ENCODE measurements at places on chromosomes 2 and 18.

- no peak for DNase-seq
These were observed 59.9 kb downstream of the ABCB11 start for GRCh38 chr2:168971261-168971660.

DNA sequence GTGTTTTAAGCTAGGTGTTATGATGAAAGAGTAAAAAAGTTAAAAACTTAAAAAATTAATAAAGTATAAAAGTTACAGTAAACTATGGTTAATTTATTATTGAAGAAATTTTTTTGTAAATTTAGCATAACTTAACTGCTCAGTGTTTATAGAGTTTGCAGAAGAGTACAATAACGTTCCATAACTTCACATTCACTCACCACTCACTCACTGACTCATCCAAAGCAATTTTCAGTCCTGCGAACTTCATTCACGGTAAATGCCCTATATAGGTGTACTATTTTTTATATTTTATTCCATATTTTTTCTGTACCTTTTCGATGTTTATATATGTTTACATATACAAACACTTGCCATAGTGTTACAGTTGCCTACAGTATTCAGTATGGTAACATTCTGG is 694.8 kb upstream of the SLC39A10 start:
- DNase-seq = no peak

DNA sequence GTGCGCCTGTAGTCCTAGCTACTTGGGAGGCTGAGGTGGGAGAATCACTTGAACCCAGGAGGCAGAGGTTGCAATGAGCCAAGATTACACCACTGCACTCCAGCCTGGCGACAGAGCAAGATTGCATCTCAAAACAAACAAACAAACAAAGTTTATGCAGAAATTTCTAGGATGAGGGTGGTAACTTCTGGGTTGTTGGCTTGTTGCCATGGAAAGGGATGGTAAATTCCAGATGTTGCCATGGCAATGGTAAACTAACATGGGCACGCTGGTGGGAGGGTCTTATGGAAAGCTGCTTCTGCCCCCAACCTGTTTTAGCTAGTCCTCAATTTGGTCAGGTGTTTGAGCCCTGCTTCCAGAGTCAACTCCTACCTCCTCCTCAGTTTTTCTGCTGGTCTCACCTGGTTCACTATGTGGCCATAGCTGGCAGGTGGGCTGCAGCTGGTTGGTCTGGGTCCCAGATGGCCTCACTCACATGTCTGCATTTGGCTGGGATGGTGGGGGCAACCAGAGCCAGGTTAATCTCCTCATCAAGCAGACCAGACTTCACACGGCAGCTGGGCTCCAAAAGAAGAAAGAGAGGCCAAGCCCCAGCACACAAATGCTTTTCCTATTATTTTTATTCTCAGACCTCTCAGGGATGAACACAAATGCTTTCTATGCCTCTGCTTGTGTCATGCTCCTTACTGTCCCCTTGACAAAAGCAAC is 26.6 kb upstream of the TEX44 start:
- no peak for DNase-seq

- no peak for DNase-seq
These were observed 64.9 kb downstream of the SPRED2 start for GRCh38 chr2:65367524-65367923.

DNA sequence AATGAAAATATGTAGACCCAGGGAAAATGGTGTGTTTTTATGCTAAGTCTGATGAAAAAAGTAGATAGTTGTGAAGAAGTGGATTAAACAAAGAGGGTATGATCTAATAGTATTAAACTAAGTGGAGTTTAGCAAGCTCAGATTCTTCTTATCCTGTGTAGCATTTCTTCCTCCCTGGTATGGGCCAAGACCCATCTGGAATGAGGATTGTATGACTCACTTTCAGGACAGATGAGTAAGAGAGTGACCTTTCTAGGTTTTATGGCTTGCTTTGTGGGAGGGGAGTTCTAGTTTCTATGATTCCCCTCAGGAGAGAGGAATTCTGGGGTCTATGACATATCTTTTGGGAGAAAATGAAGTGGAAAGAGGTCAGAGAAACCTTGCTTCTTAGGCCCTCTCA is 550.1 kb downstream of the SPAG16 start:
- DNase-seq = no peak

- DNase-seq = no peak
These were observed 96.4 kb downstream of the EPB41L3 start for GRCh38 chr18:5447442-5447841.

DNA sequence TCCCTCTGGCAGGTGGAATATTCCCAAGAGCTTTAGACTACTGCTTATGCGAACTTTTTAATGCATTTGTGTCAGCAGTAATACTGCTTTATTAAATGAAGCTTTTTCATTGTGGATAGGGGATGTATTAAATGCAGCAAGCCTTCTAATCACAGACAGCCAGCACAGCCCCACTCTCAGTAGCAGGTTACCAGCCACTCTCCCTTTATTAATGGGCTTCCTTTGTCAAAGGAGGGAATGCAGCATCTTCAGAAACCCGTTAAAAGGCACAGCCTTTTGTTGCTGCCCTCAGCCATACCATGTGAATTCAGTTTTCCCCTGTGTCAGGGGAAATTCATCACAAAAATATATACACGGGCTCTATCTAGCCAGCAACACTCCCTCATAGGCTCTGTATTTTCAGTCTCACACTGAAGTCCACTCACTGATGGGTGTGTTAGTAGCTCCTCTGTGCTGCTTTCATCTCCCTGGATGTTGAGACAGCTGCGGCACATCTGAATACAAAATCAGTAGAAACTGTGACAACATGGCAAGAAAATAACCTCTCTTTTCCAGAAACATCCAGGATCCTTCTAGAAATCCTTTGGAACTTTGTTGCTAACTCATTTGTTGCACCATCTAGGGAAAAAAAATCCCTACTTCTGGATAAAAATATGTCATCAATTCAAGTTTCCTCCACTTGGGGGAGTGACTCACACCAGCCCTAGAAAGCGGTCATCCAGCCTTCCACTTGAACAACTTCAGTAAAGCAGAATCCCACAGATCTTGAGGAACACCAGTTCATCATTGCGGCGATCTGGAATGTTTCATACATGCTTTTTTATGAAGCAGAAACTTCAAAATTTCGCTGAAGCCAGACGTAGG is 48.4 kb downstream of the LRRTM1 start:
- DNase-seq = peak; percentile 4

DNA sequence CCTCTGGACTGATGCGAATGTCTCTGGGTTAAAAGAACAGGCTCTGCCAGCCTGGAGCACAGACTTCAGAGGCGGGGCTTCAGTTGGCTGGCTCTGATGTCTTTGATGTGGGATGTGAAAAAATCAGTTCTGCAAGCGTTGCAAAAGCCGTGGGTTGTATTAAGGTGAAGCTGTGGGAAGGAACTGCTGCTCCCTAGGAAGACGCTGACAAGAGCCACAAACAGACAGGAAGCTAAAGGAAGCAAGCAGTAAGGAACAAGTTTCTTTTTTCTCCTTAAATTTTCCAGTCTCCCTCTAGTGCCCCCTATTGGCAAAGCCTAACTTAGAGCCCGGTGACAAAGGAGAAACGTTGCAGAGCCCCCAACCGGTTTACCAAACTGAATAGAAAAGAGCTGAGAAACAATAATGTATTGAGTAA is 239.0 kb downstream of the CCDC178 start:
- peak; percentile 8 for DNase-seq

DNA sequence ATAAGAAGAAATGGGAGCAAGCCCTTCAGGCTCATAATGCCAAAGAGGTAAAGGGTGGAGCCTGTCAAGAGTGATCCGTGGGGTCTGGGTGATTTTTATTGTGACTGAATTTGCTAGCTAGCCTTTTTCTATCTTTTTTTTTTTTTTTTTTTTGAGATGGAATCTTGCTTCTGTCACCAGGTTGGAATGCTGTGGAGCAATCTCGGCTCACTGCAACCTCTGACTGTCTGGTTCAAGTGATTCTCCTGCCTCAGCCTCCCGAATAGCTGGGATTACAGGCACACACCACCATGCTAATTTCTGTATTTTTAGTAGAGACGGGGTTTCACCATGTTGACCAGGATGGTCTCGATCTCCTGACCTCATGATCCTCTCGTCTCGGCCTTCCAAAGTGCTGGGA is 29.1 kb downstream of the DRC1 start:
- DNase-seq = no peak

DNA sequence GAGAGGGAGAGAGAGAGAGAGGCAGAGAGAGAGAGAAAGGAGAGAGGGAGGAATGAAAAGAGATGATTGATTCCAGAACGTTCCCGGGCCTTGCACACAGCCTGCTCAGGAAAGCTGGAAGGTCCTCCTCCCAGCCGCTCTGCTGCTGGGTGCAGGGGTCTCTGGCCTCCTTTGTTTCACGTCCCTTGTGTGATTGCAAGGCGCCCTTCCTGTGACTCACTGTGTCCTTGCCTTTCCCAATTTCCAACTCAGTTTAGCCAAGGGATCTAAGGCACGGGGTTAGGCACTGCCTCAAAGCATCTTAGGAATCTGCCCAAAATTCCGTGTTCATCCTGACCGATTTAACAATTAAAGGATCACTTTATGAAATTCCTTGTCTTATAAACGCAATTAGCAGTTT is 221.2 kb downstream of the KLHL29 start:
- DNase-seq = no peak

DNA sequence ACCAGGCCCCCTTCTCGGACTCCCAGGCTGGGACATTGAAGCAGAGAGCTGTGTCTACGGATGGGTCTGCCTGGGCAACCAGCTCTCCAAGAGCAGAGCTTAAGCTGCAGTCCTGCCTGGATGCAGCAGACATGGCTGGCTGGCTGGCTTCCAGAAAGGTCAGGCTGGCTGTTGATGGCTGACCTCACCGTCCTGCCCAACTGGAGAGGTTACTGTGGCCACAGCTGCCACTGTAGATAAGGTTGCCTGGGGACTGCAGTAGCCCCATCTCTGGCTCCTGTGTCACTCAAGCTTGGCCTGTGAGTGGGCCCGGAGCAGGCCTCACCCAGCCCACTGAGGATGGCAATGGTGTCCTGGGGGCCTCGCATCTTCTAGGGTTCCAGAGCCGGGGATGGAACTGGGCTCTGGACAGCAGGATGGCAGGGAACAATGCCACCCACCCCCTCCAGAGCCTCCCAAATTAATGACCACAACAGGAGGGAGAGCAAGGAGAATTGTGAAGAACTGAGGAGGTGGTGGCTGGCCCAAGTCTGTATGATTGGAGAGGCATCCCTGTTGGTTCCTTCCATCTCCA is 37.0 kb upstream of the FOSL2 start:
- DNase-seq = no peak

- DNase-seq = no peak
These were observed at the start of gene HS6ST1 for GRCh38 chr2:128318776-128319464. HS6ST1 (minus strand) TSS chr2:128318868; CDS start chr2:128318563, 305 bp downstream.

- DNase-seq = peak; percentile 83
These were observed 30.9 kb upstream of the COL5A2 start for GRCh38 chr2:189210250-189211087.

- DNase-seq = no peak
These were observed 7.7 kb downstream of the RAB27B start for GRCh38 chr18:54835944-54836343.

- DNase-seq = no peak
These were observed 665.2 kb upstream of the NRXN1 start for GRCh38 chr2:51697095-51697494.

GRCh38 chr2:104857262-104858005 is 3.5 kb downstream of the POU3F3 start:
- no peak for DNase-seq

DNA sequence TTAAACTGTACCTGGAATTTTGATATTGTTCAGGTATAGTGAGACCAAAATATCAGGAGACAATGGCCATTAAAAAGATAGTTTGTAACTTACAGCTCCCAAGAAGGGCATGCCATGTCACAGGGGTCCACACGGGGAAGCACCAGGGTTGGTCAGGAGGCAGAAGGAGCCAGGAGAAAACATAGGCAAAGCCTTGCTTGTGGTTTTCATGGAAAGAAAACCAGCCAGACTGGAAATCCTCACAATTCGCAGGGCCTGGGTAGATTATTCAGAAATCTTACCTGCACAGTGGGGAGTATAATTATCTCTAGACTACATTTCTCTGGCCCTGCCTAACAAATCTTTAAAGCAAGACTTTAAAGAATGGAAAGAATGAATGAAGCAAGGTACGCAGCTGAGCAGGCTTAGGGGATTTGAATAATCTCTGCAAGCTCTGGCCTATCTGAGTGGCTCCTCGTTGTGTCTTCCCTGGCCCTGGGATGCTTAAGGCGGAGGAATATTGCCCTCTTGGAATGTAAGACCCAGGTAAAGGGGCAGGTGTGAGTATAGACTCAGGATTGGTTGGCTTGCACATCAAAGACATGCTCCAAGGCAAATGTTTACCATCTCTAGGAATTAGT is 66.9 kb upstream of the CDC42EP3 start:
- no peak for DNase-seq

- peak; percentile 2 for DNase-seq
These were observed 27.6 kb downstream of the CELF4 start for GRCh38 chr18:37537868-37538525.

GRCh38 chr2:155840661-155841060 is 491.9 kb downstream of the NR4A2 start:
- no peak for DNase-seq

- DNase-seq = no peak
These were observed 4.8 kb upstream of the SLC38A11 start for GRCh38 chr2:164960159-164960558.

DNA sequence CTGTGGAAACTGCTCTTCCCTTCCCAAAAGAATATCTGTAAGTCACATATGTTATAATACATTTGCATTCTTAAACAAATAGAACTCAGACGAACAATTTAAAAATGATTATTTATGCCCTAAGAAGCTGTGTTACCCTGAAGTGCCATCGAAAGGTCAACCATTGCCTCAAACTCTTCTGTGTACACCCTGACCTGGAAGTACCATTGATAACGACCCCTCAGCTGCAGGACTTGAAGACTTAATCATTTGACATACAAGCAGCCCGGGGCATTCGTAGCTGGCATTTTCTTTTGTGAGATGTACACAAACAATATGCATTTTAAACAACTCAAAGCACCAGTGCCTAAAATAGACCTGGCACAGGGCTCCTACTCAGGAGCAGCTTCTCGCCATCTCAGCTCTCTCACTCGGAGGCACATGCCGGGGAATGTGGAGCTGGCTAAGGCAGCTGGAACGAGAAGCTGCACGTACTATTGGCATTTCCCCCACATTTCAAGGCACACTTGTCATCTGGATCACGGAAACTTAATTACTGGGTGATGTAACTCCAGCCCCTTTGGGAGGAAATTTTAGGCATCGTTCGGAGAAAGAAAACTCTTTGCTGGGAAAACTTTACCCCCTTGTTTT is 170.0 kb upstream of the GALNT5 start:
- no peak for DNase-seq

DNA sequence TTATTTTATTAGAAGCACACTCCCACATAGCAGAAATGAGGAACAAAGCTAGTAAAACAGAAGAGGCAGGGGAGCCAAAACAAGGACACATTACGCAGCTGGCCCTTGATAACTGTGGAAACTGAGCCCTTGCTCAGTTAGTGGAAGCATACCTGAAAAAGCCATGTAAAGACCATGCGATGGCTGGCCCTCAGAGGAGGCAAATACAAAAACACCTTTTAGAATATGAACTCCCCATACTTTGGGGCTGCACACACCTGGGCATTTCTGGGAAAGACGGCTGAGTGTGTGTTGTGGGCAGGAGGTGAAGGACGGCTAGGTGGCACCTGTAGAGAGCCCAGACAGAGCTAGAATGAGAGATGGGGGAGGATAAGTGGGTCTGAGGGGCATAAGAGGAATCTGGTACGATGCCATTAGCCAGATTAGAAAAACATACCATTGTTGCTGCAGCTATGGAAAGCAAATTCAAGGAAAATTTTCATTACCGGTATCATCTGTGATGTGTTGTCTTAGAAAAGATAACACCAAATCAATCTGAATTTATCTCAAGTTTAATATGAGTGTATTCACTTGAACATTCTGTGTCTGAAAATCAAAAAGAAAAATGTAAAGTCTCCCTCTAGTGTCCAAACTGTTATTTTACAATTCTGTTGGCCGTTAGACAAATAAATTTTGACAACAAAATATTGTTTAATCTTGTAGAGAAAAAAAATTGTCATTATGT is 45.2 kb upstream of the SULT1C3 start:
- no peak for DNase-seq
